ENCODE measurements at places on chromosomes 11 and 22. TPM values are rescaled to one million over a fixed set of nuclear protein-coding genes. Genes with fewer than 3 reads are reported as not detected.

DNA sequence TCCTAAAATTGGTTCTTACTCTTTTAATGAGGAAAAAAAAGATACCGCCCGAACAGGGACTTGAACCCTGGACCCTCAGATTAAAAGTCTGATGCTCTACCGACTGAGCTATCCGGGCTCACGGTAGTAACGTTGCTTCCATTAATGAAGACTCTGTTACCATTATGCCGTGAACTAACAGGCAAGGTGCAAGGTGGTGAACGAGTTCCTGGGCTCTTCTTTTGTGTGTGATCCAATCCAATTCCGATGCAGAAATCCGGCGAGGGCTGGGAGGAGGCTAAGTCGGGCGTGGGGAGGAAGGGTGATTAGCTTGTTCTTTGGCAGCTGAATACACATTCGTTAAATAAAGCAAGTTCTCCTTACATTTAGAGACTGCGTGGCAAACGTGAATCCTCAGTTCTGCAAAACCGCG, 49.0 kb downstream of the OR4D9 start:
- DNase-seq, result no peak

DNA sequence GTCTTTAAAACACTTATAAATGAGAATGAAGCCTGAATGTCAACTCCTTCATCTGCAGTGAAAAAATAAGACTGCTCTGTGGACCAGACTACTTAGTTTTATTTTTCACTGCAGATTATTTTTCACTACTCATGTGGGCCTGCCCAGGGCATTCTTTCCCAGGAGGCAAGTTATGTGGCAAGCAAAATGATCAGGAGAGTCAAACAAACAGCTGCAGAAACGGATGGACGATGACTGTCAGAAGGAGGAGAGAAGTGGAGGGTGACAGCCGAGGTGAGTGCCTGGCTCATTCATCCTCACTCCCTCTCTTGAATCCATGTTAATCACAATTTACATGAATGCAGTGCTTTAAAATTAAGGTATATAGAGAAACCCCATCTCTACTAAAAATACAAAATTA, 5.8 kb upstream of the LRP5 start:
- no peak for DNase-seq

GRCh38 chr11:124627546-124627945, 4.9 kb downstream of the TBRG1 start:
- no peak for DNase-seq

GRCh38 chr11:122851366-122851966, 13.2 kb downstream of the CRTAM start:
- DNase-seq, result no peak

DNA sequence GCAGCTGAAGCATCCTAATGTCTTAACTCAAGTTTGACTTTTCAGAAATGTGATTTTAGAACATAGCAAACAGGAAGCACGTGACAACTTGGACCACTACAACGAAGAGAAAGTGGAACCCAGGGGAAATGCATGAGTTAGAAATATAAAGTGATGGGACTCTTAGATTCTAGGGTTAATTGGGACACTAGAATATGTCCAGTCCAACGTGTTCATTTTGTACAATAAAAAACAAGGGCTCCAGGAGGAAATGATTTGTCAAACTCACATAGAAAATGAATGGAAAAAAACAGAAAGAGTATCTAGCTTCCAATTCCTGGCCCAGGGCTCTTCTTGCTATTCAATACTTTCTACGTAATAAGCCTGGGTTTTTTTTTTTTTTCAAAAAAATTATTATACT, 30.7 kb downstream of the TIMP3 start:
- DNase-seq, result no peak

- DNase-seq, result no peak
Observed at GRCh38 chr11:17596711-17597110, 49.7 kb downstream of the OTOG start.

DNA sequence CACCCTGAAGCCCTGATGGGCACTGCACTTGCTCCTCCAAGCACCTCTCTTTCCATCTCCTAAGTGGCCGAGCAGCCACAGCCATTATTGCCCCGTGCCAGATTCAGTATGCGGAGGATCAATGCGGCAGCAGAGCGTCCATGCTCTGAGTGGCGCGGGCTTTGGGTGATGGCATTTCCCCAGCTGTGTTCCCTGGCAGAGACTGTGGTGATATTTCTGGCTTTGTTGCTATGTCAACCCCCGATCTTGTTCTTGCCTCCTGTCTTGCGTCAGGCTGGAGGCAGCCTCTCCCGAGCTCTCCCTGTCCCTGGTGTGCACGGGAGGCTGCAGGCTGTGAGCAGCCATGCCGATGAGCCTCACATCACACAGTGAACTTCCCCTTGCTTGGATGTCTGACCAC, 1018.6 kb downstream of the TBC1D22A start:
- DNase-seq, result no peak

DNA sequence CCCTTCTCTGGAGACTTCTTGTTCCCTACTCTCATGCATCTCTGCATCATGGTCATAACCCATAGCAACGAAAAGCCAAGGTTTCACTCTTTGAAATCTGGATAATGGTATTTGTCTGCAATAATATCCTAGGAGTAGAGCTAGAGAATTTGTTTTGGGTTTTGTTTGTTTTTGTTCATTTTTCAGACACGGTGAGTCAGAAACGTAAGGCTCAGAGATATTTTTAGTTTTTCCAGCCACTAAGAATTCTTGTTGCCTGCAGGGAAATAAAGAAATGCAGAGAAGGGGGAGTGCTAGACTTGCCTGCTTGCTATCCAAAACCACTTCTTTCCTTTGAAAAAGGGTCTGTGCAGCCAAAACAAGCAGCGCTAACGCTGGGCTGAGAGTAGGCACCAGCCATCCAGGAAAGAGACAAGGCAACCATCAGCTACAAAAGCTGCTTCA, 26.0 kb downstream of the POU2AF3 start:
- DNase-seq, result no peak

DNA sequence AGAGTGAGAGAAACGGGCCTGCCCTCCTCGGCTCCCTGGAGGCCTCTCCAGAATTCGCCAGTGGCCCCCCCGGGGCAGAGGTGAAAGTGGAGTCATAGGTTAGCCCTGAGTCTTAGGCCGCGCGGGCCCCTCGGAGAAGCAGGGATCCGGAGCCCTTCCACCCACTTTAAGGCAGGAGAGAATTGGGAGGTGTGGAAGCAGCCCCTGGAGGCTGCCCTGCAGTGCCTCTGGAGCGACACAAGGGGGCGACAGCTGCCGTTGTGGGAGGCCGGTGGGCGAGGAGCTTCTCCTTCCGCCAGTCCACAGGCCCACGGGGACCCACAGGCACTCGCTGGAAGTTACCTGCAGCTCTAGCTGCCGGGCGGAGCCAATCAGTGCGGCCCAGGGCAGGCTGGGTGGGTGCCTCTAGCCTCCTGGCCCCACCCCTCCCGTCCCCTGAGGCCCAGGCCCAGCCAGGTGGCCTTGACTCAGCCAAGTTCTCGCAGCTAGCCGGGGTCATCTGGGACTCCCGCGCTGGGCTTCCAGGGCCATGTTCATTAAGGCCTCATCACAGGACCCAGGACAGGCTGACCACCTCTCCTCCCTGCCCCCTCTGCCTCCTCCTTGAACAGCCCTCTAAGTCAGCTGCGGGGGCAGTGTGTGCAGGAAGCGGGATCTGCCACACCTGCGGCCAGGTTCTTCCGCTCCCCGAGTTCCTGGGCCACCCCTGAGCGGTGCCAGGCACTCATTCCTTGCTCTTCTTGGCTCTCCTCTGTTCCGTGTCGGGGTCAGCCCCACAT, 5.0 kb downstream of the DGKZ start:
- peak; percentile 64 for DNase-seq

DNA sequence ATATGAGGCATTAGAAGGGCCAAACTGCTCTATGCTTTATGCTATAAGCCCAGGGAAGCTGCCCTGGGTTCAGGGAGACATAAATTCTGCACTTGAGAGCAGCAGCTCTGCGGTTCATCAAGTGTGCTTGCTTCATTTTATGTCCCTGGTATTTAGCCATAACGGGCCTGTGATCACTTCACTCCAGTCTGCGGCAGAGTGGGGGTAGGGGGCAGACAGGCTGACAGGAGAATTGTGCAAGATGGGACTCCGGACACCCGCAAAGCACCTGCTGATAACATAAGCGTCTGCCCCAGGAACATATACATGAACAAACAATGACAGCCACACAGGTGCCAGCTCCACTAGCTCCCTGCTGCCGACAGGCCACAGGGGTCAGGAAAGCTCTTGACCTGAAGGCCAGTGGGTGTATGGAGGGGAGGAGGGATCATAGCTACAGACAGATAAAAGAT, 56.1 kb downstream of the SMCO4 start:
- no peak for DNase-seq

DNA sequence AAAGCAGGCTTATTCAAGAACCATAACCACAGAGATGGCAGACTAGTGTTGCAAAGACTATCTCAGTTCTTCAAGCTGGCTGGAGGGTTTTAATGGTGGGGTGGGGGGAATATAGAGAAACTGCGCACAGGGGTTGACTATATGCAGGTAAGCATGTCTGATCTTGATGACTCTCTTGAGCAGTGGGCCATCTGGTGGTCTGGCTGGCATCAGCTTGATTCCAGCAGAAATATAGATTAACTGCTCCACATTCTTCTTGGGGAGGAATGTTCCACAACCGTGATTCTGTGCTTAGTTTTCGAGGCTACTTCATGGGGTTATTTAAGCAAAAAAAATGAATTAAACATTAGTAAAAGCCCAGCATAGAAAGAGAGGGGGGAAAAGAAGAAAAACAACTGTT, 158.8 kb upstream of the PGR start:
- no peak for DNase-seq

DNA sequence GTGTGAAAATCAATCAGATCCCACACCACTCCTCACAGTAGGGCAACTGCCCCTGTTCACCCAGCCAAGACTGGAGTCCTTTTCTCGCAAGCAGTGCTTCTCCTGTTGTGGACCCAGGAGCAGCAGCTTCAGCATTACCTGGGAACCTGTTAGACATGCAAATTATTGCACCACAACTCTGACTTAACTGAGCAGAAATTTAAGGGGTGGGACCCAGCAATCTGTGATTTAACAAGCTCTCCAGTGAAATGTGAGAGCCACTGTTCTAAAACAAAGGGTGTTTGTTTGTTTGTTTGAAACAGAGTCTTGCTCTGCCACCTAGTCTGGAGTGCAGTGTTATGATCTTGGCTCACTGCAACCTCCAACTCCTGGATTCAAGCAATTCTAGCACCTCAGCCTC, 591.4 kb downstream of the SOX6 start:
- DNase-seq, result no peak

GRCh38 chr11:14676068-14676467, 32.5 kb downstream of the PDE3B start:
- no peak for DNase-seq

DNA sequence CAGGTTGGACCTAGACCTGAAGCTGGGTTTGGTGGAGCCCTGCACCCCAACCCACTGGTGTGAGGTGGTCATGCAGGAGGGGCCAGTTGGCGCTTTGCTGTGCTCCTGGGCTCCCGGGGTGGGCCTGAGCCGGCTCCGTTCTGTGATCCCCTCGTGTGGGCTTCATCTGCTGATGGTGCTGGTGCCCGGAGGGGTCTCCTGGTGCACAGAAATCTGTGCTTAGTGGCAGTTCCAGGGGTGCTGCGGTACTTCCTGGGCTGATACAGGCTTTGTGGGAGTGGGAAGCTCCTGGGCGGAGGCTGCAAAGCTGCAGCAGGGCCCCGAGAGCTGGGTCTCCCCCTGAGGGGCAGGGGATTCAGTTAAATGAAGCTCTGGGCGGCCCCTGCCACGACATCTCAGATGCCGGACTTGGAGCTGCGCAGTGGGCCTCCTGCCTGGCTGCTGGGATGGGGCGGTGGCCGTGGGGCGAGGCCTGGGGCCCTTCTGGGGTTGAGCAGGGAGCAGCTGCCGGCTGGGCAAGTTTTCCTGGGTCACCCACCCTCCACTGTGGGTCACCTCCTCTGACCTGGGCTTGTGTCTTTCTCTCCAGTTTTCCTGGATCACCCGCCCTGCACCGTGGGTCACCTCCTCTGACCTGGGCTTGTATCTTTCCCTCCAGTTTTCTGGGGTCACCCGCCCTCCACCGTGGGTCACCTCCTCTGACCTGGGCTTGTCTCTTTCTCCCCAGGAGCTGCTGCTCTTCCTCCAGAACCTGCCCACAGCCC, 410.5 kb downstream of the TBC1D22A start:
- DNase-seq, result peak; percentile 29

DNA sequence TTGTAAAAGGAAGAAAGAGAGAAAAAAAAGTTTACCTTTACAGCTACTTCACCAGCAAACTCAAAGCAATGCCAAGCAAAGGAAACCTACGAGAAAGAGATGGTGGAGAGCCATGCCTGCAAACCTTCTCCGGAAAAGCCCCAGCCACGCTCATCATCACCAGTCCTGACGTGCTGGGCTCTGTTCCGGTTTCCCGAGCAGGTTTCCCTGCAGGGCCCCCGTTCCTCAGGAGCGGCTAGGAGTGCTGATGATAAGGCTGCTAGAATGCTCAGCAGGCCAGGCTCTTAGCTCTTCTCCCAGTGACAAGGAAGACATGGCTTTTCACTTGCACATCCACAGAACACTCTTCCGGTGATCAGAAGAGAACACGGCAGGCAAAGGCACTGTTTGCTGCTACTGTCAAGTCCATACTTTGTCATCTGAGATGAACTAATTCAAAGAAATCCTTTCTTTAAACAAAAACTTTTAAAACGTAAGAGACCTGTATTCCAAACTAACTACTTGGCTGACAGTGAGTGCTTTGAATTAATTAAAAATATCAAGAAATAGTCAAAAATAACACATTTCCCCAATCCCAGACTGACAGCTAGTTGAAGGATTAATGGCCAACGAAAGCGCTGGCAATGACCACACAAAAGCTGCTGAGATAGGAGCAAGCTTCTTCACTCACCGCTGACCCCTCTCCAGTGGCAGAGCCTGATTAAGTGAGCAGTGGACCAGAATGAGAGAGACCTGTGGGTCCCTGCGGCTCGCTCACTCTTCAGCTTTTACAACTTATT, 35.8 kb downstream of the DUSP8 start:
- DNase-seq, result peak; percentile 46

The CBLIF gene
- total RNA-seq, result not detected

The CCDC87 gene
- total RNA-seq, result 0.24 TPM

The APOBEC3B gene
- 0.75 TPM for total RNA-seq

Data from Right ventricle myocardium superior (tissue), 1 donor.